ENCODE measurements at places on chromosomes 3 and 15. TPM values are rescaled to one million over a fixed set of nuclear protein-coding genes. Genes with fewer than 3 reads are reported as not detected.

Gene CFAP161
- not detected for total RNA-seq

Gene MYRIP
- total RNA-seq: 4.2 TPM

Gene SPINK8
- not detected for total RNA-seq

Gene CPN2
- total RNA-seq: not detected

Gene MST1R
- 2.0 TPM for total RNA-seq

Measured in aortic smooth muscle cell (primary cell).